ENCODE measurements at places on chromosomes 11 and 22. TPM values are rescaled to one million over a fixed set of nuclear protein-coding genes. Genes with fewer than 3 reads are reported as not detected.

GRCh38 chr22:28934026-28934425, 50.7 kb downstream of the ZNRF3 start:
- no peak for DNase-seq

GRCh38 chr22:29625090-29625825, 21.8 kb downstream of the NF2 start:
- DNase-seq = peak; percentile 68

GRCh38 chr11:61837411-61838005, 9.4 kb downstream of the FADS2 start:
- DNase-seq = no peak

- DNase-seq = peak; percentile 21
Measured at GRCh38 chr11:10490398-10491241, 35.6 kb downstream of the AMPD3 start.

DNA sequence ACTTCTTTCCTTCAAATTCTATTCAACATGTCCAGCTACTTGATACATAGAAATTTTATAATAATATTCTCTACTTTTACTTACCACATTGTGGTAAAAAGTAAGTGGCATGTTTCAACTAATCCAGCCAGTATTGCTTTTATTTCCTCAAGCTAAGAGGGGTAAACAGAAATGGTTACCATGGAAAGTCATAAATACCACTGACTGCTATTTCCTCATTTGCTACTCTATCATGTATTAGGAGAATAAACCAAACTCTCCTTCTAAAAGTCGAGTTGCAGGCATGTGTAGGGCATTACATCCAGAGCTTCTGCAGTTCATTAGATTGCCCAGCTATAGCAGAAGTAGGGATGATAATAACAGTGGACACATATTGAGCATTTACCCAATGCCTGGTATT, 208.4 kb downstream of the MAML2 start:
- DNase-seq = no peak

The LIPT2 gene
- 2.7 TPM for total RNA-seq
